ENCODE measurements at places on chromosomes 1 and 21.
A peak's percentile ranks its signal among the peaks of the same experiment; 100 is the strongest.

DNA sequence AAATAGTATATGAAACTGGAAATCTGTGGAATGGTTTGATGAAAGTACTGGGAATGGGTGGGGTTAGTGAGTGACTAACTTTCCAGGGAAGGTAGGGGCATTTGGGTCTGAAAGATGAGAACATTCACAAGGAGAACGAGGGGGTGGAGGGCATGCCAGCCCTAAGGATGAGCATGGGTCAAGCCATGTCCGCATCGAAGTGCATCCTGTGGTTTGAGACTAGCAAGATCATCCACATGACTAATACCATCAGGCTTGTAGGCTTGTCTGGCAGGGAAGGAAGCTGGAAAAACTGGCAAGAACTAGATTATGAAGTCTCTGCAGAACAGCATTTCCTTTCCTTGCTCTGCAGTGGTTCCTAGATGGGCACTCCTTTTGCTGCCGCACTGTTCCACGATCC is 70.4 kb upstream of the UBE2U start:
- H3K27me3 ChIP-seq = no peaks in the 10 kb centered on the region
- no peaks in the 10 kb centered on the region for H3K4me1 ChIP-seq
- no peak overlapping the region for H3K27ac ChIP-seq
- no peaks in the 10 kb centered on the region for H3K36me3 ChIP-seq
- no peak overlapping the region for H3K4me3 ChIP-seq

DNA sequence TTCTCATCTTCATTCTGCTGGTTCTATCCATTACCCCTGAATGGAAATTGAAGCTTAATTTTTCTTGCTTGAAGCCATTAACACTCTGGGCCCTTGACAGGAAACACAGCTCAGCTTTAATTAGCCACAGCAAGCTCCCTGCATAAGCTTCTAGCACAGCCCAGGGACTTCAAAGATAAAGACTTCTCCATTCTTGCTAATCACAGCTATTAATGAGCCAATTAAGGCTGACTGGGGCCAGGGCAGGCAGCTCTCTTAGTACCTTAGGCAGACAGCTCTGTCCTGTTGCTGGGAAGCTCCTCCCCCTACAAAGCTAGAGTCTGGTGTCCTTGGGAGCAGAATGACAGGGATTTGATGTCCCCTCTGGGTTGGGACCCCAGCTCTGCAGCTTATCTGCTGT is 27.9 kb upstream of the TRABD2B start:
- peaks cover 3% of the 10 kb centered on the region for H3K27me3 ChIP-seq
- no peak overlapping the region for H3K27ac ChIP-seq
- DNase-seq = no peak
- no peaks in the 10 kb centered on the region for H3K4me1 ChIP-seq
- no peak overlapping the region for H3K4me3 ChIP-seq

GRCh38 chr1:177960939-177961622 is 8.8 kb downstream of the SEC16B start:
- H3K27me3 ChIP-seq = no peaks in the 10 kb centered on the region
- no peak overlapping the region for H3K27ac ChIP-seq
- no peak overlapping the region for H3K4me3 ChIP-seq
- no peaks in the 10 kb centered on the region for H3K36me3 ChIP-seq
- no peaks in the 10 kb centered on the region for H3K4me1 ChIP-seq

DNA sequence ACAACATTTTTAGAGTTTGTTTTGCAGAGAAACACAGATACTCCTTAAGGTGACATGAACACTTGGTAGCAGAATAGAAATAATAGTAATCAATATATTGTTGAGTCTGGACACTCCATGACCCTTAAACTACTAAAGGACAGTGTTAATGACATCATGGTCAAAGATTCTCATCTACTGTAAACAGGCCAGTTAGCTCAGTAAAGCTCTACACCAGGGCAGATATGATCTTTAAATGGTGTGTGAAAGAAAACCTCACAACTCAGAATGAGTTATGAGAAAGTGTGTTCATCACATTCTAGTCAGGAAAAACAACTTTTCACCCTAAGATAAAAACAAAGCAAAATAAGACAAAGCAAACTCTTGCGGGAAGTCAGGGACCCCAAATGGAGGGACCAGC is 58.1 kb upstream of the ADAMTS5 start:
- no peaks in the 10 kb centered on the region for H3K4me1 ChIP-seq
- H3K27me3 ChIP-seq = no peaks in the 10 kb centered on the region
- H3K4me3 ChIP-seq = no peak overlapping the region

GRCh38 chr1:94068999-94069918 is 51.7 kb downstream of the ABCA4 start:
- no peak for DNase-seq
- peaks cover 3% of the 10 kb centered on the region for H3K27me3 ChIP-seq
- H3K36me3 ChIP-seq = no peaks in the 10 kb centered on the region
- H3K4me3 ChIP-seq = no peak overlapping the region

GRCh38 chr1:179889589-179889988 is 7.5 kb downstream of the TOR1AIP1 start:
- H3K27ac ChIP-seq = no peak overlapping the region
- H3K4me1 ChIP-seq = peaks cover 3% of the 10 kb centered on the region
- no peak for DNase-seq
- H3K36me3 ChIP-seq = peaks cover 59% of the 10 kb centered on the region
- H3K27me3 ChIP-seq = no peaks in the 10 kb centered on the region

DNA sequence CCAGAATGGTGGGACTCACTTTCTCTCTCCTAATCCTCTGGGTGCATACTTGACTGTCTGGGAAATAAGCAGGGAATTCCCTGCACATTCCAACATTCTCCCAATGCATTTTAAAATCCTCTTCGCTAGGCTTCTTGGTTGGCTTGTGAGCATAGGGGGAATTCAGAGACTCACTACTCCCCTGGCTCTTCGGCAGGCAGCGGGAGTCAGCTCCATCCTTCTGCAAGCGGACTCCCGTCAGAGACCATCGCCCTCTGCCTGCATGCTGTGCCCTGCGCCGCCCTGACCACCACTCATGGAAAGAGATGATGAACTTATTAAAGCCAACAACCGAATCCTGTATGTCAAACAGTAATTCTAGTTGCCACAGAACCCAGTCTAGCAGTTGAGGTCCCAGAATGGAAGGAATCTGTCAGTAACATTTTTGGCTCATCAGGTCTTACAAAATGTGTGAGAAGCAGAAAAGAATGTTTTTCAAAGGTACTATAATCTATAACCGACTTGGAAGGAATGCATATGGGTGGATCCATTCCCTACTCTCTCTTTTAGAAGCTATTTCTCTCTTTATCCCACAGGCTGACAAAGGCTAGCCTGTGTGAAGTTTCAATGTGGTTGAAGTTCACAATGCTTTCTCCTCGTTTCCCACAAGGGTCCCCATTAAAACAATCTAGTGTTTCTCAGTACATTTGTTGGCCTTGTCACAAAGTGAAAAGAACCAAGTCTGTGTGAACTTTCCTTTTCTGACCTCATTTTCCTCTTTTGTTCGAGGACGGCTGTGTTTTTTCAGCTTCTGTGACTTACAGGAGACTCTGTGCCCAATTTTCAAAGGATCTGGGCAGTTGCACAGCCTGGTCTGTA is 119.1 kb upstream of the ADAR start:
- H3K4me1 ChIP-seq = no peaks in the 10 kb centered on the region
- no peaks in the 10 kb centered on the region for H3K36me3 ChIP-seq
- H3K27ac ChIP-seq = no peak overlapping the region
- no peak overlapping the region for H3K4me3 ChIP-seq
- DNase-seq = no peak

DNA sequence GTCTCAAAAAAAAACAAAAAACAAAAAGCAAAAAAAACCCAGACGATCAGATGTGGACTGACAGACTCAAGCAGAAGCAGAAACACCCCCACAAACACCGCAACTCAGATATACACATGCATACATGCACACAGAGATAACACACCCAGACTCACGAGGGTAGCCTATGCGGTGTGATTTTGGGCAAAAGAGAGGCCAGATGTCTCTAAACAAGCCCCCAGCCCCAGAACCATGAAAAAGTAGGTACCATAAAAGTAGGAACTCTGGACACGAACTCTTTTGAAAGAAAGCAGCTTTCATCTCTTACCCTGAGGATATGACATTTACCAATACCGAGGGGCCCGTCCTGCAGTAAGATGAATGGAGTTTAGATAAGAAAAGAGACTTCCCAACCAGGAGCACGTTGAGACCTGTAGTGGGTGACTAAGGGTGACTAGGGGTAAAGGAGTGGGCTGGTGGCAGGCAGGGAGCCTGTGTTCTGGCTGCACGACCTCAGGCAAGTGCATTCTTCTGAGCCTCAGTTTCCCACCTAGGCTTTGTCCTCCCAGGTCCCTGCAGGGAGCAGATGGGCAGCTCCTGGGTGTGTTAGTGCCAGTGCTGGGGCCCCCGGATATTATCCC is 1.5 kb upstream of the TINAGL1 start:
- H3K27me3 ChIP-seq = no peaks in the 10 kb centered on the region
- no peak overlapping the region for H3K27ac ChIP-seq
- H3K4me3 ChIP-seq = no peak overlapping the region
- H3K4me1 ChIP-seq = no peaks in the 10 kb centered on the region
- DNase-seq = no peak

DNA sequence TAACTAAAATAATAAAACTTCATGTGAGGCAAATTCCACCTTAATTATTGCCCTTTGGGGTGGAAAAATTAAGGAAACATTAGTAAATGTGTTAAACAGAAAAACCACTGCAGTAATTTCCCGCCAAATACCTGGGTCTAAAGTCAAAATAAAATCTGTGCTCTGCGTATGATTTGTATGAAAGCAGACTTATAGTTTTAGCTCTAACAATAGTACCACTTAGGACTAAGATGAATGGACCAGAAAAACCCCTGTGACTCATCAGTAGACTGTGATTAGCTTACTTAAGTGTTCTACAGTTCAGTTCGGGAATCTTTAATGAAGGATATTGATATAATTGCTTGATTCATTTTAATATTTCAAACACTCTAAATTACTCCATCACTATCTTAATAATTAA is 23.3 kb upstream of the C1orf105 start:
- H3K4me3 ChIP-seq = no peak overlapping the region
- no peaks in the 10 kb centered on the region for H3K27me3 ChIP-seq
- peaks cover 12% of the 10 kb centered on the region for H3K4me1 ChIP-seq
- DNase-seq = no peak

GRCh38 chr1:169318536-169319244 is 48.9 kb downstream of the NME7 start:
- H3K27me3 ChIP-seq = no peaks in the 10 kb centered on the region
- no peaks in the 10 kb centered on the region for H3K36me3 ChIP-seq
- H3K27ac ChIP-seq = no peak overlapping the region
- H3K4me3 ChIP-seq = no peak overlapping the region

GRCh38 chr1:221912230-221912629 is 170.3 kb upstream of the DUSP10 start:
- H3K36me3 ChIP-seq = no peaks in the 10 kb centered on the region
- no peak overlapping the region for H3K27ac ChIP-seq
- no peaks in the 10 kb centered on the region for H3K4me1 ChIP-seq

- H3K4me3 ChIP-seq = no peak overlapping the region
- H3K36me3 ChIP-seq = no peaks in the 10 kb centered on the region
- H3K27me3 ChIP-seq = no peaks in the 10 kb centered on the region
- H3K27ac ChIP-seq = no peak overlapping the region
- H3K4me1 ChIP-seq = peaks cover 6% of the 10 kb centered on the region
These were observed 14.4 kb downstream of the MTF2 start for GRCh38 chr1:93093332-93094006.

DNA sequence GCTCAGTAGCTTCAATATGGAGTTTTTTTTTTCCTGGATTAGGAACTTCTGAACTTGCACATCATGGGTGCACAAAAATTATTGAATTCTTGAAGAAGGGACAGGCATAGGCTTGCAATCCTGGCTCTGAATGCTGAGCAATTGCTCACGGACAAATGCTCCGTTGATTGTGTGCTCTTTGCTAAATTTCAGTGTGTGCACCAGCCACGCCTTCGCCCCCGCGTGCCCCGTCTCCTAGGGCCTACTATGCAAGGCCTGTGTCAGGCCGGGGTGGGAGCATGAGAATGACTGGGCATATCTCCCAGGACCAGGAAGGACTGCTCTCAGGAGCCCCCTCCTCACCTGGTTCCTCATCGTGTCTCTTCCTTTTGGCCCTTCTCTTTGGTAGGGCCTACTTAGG is 17.4 kb downstream of the IL6R start:
- H3K4me3 ChIP-seq = no peak overlapping the region
- no peaks in the 10 kb centered on the region for H3K27me3 ChIP-seq
- H3K36me3 ChIP-seq = no peaks in the 10 kb centered on the region
- H3K27ac ChIP-seq = no peak overlapping the region
- no peak for DNase-seq
- peaks cover 69% of the 10 kb centered on the region for H3K4me1 ChIP-seq

DNA sequence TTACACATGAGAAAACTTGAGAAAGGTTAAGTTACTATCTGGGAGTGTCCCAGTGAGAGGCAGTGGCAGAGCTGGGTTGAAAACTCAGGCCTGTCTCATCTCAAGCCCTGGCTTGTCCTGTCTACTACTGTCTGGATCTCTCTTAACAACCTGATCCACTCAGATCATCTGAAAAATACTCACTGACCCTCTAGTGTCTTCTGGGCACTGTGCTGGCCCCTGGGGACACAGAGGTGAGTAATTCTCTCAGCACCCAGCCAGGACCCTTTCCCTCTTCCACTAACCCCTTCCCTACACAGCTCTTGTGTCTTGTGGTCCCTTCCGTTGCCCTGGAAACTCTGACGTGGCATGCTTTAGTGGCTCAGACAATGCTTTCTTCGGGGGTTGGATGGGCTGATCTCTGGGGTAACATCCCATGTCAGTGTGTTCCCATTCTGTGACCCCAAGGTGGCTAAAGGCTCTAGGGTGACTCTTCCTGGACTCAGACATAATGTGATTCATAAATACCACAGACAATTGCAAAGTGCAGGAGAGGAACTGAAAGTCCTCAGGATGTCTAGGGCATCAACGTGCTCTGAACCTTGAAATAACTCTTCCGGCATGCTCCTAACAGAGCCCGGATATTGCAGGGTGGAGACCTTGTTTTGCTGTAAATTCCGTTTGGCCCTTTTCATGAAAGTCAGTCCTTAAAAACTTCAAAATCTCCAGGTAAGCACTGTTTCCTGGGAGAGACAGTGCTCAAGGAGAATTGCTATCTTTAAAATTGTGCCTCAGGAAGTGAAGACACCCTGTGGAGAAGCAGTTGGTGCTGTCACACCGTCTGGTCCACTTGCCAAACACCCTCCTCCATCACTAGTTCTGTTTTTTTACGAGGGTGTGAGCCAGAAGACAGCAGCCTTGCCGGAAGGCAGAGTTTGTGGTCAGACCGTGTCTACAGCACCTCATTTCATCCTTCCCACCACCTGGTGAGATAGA is 4.0 kb downstream of the SHISAL2A start:
- H3K27me3 ChIP-seq = no peaks in the 10 kb centered on the region
- DNase-seq = peak; percentile 69
- H3K4me1 ChIP-seq = peaks cover 68% of the 10 kb centered on the region
- H3K27ac ChIP-seq = peak overlapping the region; percentile 87

GRCh38 chr1:161137881-161138280 is 5.4 kb upstream of the DEDD start:
- no peaks in the 10 kb centered on the region for H3K27me3 ChIP-seq
- no peak for DNase-seq
- H3K36me3 ChIP-seq = no peaks in the 10 kb centered on the region
- H3K4me3 ChIP-seq = no peak overlapping the region
- H3K27ac ChIP-seq = no peak overlapping the region

DNA sequence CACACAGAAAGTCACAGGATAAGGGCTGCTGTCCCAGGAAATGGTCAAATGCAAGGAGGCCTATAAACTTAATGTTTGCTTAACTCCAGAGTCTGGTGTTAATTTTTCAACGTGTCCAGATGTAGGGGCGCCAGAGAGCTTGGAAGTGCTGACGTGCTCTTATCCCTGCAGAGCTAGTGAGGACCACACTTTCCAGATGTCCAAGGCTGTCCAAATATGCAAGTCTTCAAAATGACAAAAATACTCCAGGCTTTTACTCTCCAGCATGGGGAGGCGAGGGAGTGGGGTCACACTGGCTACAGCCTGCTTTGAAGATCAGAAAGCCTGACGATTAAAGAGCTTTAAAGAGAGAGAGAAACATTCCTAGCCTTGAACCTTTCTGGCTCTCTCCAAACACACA is 57.6 kb downstream of the ABCA4 start:
- no peak overlapping the region for H3K4me3 ChIP-seq
- H3K36me3 ChIP-seq = no peaks in the 10 kb centered on the region
- peaks cover 3% of the 10 kb centered on the region for H3K27me3 ChIP-seq
- H3K4me1 ChIP-seq = no peaks in the 10 kb centered on the region
